Fibroblast of skin of left quadriceps (primary cell): ENCODE measurements at places on chromosomes 11 and 22.
A peak's percentile ranks its signal among the peaks of the same experiment; 100 is the strongest.

DNA sequence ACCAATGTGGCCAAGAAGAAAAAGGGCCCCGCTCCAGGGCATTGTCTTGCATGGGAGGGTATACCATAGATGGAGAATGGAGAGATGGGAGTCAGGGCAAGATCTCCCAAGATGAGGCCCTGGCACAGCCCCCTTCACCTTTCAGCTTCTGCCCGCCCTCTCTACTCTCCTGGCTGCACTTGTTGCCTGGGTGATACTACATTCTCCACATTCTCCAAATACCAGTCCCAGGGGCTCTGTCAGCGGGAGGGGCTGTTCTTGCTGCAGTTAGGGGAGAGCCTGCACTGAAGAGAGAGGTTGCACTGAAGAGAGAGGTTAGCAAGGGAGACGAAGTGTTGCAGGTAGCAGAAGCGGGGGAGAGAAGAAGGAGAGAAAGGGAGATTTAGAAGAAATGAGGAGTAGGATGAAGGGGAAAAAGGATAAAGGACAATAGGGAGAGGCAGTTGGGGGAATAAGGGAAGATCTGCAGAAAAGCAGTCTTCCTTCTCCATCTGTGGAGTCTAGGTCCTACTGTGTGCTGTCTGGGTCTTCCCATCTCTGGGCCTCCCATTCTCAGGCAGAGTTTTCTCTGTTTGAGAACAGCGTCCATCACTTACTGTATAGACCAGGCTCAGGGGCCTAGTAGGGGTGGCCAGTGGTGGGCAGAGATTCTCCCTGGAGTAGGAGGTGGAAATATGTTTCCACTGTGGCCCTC, 8.0 kb downstream of the PHLDB1 start:
- no peak for DNase-seq

GRCh38 chr11:15038963-15039362, 34.4 kb upstream of the CALCB start:
- no peak for DNase-seq

GRCh38 chr11:8220261-8221045, 43.2 kb downstream of the LMO1 start:
- DNase-seq, result no peak

DNA sequence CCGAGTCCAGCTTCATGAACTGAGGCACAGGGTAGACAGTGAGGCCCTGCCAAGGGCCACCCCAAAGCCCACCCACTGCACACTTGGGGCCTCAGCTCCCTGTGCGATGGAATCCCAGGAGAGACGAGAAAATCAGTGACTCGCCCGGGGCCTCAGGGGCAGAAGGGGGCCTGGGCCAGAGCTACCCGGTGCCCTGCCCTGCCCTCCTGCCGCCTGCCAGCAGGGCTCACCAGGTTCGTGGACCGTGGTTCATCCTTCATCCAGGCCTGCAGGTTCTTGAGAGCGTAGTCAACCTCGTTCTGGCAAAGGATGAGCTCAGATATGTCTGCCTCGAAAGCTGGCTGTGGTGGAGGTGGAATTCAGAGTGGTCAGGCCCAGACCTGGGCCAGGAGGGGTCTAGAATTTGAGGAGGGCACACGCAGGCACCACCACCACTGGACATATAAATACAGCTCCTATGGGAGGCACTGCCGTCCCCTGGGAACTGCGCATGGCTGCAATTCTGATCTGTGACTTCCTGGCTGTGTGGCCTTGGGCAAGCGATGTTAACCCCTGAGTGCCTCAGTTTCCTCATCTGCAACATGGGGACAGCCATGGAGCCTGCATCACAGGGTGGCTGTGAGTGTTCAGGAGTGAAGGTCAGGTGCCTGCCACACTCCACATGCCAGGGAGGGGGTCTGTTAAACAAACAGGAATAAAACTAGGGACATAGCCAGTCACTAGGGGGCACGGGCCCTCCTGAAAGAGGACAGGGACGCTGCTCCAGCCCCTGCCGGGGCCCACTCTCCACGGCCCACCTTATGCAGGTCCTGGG, 7.5 kb downstream of the ALDH3B2 start:
- no peak for DNase-seq

- peak; percentile 10 for DNase-seq
Observed at GRCh38 chr11:26580929-26581328, 8.9 kb upstream of the MUC15 start.

GRCh38 chr22:40919446-40919845, 31.7 kb upstream of the RBX1 start:
- DNase-seq, result no peak

GRCh38 chr11:76067099-76067498, 139.2 kb downstream of the WNT11 start:
- DNase-seq, result no peak

GRCh38 chr11:11747570-11747969, 94.2 kb upstream of the USP47 start:
- no peak for DNase-seq

- DNase-seq, result no peak
Observed at GRCh38 chr11:2103668-2104523, 35.3 kb downstream of the IGF2 start.

GRCh38 chr22:24803064-24803542, 2.9 kb upstream of the SGSM1 start:
- DNase-seq, result no peak

DNA sequence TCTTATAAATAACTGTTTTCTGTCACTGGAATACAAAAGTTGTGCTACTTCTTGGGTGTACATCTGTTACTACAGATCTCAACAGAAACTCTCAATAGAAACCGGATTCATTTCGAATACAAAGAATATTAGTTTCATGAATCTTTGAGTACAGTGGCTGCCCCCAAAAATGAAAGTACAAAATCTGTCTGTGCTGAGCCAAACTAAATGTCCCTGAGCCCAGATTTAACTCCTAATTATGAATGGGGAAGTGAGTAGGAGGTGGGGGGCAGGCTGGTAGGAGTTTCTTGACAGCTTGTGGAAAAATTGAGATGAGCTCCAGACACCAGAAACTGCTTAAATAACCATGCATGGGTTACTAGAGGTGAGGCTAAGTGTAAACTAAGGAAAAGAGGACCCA, 41.6 kb downstream of the PITPNB start:
- no peak for DNase-seq

DNA sequence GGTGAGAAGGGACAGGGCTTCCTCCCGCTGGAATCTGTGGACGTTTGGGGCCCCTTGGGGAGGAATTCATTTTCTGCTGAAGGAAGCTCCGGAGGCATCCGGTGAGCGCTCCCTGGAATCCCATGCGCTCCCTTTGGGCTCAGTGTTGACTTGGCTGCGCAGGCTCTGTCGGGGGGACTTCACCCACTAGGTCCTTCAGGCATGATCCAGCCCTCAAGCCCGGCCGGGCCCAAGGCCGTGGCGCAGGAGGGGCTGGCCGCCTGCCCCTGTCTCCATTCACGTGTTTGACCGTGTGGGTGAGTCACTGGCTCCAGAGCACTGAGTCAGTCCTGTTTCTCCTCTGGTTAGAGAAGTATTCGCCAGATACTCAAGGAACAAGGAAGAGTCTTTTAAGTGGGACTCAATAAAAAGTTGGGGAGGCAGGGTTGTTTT, 1.4 kb downstream of the CTTN start:
- DNase-seq, result peak; percentile 72

- DNase-seq, result no peak
Observed at GRCh38 chr11:125382822-125383221, 113.2 kb downstream of the FEZ1 start.

- no peak for DNase-seq
Observed at GRCh38 chr11:131893103-131893890, 522.9 kb downstream of the NTM start.

DNA sequence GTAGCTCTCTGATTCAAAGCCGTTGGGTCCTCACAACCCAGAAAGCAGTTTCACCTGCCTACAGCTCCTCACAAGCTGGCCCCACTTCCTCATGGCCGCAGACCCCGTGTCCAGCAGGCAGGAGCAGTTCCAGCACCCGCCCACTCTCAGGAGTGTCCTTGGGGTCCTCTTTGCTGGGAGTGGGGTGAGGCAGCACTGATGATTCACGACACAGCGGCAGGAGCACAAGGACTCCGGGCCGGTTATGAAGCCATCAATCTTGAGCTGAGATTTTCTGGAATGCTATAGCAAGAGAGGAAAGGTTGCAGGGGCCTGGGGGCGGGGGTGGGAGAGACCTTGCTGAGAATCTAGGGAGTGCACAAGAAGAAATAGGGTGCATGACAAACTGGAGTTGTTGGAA, 311.2 kb downstream of the NXPE2 start:
- DNase-seq, result no peak

GRCh38 chr11:65427691-65428577, 5.3 kb downstream of the NEAT1 start:
- DNase-seq, result peak; percentile 39

- DNase-seq, result no peak
Observed at GRCh38 chr22:25764270-25765015, 22.5 kb downstream of the MYO18B start.

DNA sequence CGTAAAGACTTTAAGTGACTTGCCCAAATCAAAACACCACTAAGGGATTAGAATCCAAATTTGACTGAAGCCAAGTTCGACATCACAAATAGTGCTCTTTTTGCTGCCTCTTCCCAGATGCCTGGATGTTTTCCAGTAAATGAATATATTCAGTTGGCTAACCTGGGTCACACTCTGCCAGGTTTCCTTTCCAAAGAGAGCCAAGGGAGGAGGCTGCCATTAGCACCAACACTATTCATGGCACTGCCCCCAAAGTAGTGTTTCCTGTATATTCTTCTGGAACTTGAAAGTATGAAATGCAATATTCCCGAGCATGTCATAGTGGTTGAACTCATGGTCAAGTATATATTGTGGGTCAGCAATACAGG, 219.3 kb upstream of the UBASH3B start:
- DNase-seq, result no peak

- DNase-seq, result no peak
Observed at GRCh38 chr11:70456921-70457532, 58.7 kb downstream of the CTTN start.

- no peak for DNase-seq
Observed at GRCh38 chr11:59973097-59973496, 9.3 kb downstream of the OOSP4A start.

DNA sequence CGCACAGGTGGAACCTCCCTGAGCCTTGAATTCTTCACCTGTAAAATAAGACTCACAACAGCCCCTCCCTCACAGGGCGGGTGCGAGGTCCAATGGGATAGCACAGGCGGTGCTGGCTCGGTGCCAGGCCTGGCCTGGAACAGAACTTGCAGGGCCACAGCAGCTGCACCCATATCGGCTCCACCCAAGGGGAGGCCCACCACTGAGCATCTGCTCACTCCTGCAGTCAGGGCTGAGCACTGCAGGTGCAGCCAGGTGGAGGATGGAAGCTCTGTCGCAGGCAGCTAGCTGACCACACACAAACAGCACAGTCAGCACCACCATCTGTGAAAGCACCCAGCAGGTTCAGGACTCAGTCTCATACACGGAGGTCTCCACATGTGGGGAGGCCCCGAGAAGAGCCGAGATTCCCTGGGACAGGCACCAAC, 19.6 kb downstream of the VPS37C start:
- no peak for DNase-seq

DNA sequence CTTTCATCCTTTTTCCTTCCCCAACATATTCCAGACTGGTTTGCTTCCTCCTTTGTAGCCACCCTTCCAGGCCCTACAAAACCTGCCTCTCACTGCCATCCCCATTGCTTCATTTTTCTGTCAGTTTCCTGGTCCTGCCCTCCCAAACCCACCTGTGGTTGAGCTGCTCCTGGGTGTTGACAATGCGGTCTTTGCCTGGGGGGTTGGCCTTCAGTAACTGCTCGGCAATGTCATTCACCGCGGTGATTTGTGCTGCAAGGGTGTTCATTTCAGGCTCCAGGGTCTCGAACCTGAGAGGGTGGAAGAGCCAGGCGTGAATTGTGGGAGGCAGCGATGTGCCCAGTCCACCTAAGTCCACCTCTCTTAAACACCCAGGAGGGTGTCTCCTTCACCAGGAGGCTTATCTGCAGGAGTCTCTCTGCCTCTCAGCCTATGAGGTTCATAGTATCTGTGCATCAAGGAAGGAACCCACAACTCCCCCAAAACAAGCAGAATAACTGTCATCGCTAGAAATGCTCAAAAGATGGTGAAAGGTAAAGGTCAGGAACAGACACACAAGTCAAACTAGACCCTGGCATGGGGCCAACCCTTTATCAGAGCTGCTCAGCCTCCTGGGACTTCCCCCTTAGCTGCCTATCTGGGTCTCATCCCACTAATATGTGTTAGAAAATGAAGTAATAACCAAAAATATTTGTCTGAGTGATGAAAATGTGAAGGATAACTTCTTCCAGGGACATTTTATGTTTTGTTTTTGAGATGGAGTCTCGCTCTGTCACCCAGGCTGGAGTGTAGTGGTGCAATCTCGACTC, 23.9 kb upstream of the RBM4B start:
- no peak for DNase-seq

- DNase-seq, result peak; percentile 97
Observed at GRCh38 chr11:126917531-126918204, 82.9 kb downstream of the KIRREL3 start.

GRCh38 chr22:49299821-49300231, 527.8 kb downstream of the BRD1 start:
- DNase-seq, result no peak
